Neural progenitor cell (in vitro differentiated cells): ENCODE measurements at places on chromosomes 6 and 20. TPM values are rescaled to one million over a fixed set of nuclear protein-coding genes. Genes with fewer than 3 reads are reported as not detected.

- no peak for DNase-seq
Observed at GRCh38 chr20:63232235-63233060, 3.3 kb upstream of the BIRC7 start.

- DNase-seq, result no peak
Observed at GRCh38 chr6:81130969-81131368, 621.5 kb downstream of the TENT5A start.

Gene C2
- 1.1 and 1.4 TPM in 2 replicates for total RNA-seq

Gene PROCR
- 3.1 and 4.6 TPM in 2 replicates for total RNA-seq

- no peak for DNase-seq
Observed at GRCh38 chr6:158962371-158962770, 37.6 kb downstream of the RSPH3 start.

Gene PRKN
- 2.2 and 2.8 TPM in 2 replicates for total RNA-seq

DNA sequence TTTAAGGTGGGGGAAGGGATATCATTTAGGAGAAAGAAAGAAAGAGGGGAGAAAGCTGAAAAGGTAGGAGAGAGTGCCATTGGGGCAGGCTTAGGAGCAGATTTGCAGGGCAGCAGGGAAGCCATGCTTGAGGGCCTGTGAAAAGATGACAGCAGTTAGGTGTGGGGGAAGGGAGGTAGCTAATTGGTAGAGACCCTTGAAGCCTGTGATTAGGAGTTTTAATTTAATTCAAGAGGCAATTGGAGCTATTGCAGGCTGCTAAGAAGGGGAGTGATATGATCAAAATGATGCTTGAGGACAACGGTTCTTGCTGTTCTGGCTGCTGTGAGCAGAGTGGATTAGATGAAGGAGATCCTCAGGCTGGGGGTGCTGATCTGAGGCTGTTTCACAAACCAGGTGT lies 24.5 kb upstream of the SEC63 start:
- no peak for DNase-seq

DNA sequence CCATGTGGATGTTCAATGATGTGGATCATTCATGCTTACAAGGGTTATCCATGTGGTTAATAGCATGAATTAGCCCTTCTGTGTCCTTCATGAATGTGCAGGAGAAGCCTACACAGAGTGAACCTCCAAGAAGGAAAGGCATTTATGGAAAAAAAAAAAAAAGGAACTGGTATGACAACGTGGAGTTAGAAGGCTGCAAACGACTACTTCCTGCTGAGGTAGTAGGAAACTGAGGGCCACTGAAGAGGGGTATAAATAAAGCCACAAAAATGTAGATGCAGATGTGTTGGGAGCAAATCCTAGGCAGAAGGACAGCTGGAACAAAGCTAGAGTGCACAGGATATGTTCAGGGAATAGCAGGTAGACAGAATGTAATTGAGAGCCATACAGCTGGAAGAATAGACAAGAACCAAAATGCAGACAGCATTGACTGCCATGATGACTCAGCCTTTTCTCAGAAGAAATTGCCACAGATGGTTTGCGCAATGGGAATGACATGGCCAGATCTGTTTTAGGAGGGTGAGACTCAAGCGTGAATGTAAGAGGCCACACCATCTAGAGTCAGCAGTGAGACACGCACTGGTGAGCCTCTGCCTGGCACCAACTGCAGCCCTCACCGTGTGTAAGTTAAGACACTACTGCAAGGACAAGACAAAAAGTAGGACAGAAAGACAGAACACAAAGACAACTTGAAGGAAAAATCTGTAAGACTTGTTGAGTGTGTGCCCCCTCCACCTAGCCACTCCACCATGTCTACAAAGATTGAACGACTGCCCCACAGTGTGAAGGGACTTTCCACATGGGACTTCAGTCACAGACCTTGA lies 79.8 kb downstream of the KIF13A start:
- DNase-seq, result no peak

DNA sequence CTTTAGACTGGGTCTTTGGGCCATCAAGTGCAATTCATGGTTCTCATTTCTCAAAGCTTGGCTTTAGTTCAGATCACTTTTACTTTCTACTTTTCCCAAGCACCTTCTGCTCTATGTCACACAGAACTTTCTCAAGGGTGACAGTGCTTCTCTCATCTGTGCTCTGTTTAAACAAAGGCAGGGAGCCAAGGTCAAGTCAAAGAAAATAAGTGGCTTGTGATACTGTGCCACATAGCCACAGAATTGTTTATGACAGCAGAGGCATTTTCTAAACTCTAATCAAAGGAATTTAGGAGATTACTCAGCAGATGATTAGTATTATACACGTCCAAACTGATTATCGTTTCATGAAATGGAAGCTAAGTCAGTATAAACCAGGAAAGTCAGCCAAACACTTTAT lies 348.0 kb downstream of the HDGFL1 start:
- DNase-seq, result no peak

Gene RHAG
- not detected in 2 replicates for total RNA-seq

Gene CST5
- total RNA-seq, result not detected in 2 replicates

DNA sequence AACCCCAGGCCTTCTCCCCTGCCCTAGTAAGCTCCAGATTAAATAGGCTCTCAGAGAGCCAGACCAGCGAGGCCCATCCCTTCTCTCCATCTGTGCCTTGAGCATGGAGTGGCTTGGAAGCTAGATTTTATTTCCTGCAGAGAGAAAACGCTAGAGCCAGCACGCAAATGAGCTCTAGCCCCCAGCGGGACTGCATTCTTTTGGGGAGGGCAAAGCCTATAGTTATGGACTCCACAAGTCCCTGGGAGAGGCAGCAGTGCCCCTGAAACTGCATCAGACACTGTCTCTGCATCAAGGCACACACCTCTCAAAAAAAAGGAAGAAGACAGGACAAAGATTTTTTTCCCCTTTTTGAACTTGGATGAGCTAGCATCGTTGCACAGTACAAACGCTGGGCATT lies 15.8 kb downstream of the FOXF2 start:
- no peak for DNase-seq

Gene GGTLC1
- total RNA-seq, result not detected in 2 replicates

GRCh38 chr6:119476554-119476953 lies 127.0 kb upstream of the MAN1A1 start:
- no peak for DNase-seq

GRCh38 chr6:57130661-57131177 lies 40.7 kb downstream of the ZNF451 start:
- DNase-seq, result no peak

Gene RGS17
- 4.8 and 8.1 TPM in 2 replicates for total RNA-seq

- DNase-seq, result no peak
Observed at GRCh38 chr6:63114610-63115211, 96.6 kb upstream of the FKBP1C start.

- no peak for DNase-seq
Observed at GRCh38 chr6:93703431-93703830, 284.1 kb upstream of the EPHA7 start.

- DNase-seq, result no peak
Observed at GRCh38 chr20:49172413-49172812, 15.7 kb downstream of the STAU1 start.

GRCh38 chr6:125363824-125364165 lies 62.0 kb upstream of the HDDC2 start:
- no peak for DNase-seq

- DNase-seq, result no peak
Observed at GRCh38 chr20:39129523-39129922, 167.4 kb downstream of the DHX35 start.
